GM23338 (cell line): ENCODE measurements at places on chromosomes 5 and 9.

GRCh38 chr9:134378901-134379338, 52.7 kb downstream of the RXRA start:
- H3K27me3 ChIP-seq: no peaks in the 10 kb centered on the region
- no peak overlapping the region for H3K4me3 ChIP-seq
- no peak for DNase-seq

GRCh38 chr9:132575005-132575609, 7.3 kb upstream of the BARHL1 start:
- H3K27me3 ChIP-seq: peaks cover 50% of the 10 kb centered on the region
- H3K4me1 ChIP-seq: peaks cover 7% of the 10 kb centered on the region; the same call in 1 of the 2 replicates
- no peak overlapping the region for H3K27ac ChIP-seq
- no peaks in the 10 kb centered on the region; the same call in 1 of the 2 replicates for H3K36me3 ChIP-seq
- DNase-seq: peak; percentile 94

GRCh38 chr5:161547738-161548486, 1.4 kb upstream of the GABRB2 start:
- no peaks in the 10 kb centered on the region for H3K36me3 ChIP-seq
- H3K27me3 ChIP-seq: peaks cover 78% of the 10 kb centered on the region
- DNase-seq: peak; percentile 48
- H3K27ac ChIP-seq: no peak overlapping the region
- H3K4me3 ChIP-seq: peak overlapping the region; percentile 75

GRCh38 chr9:98807070-98807813, at the start of gene GALNT12:
Gene GALNT12, plus strand, starts transcription at chr9:98807670. Its CDS starts 29 bp downstream, at chr9:98807699.
- H3K36me3 ChIP-seq: no peaks in the 10 kb centered on the region
- H3K4me3 ChIP-seq: peak within 1 kb of the TSS; percentile 74
- H3K27me3 ChIP-seq: peaks cover 27% of the 10 kb centered on the region
- peaks cover 29% of the 10 kb centered on the region for H3K4me1 ChIP-seq
- H3K27ac ChIP-seq: no peak within 1 kb of the TSS

DNA sequence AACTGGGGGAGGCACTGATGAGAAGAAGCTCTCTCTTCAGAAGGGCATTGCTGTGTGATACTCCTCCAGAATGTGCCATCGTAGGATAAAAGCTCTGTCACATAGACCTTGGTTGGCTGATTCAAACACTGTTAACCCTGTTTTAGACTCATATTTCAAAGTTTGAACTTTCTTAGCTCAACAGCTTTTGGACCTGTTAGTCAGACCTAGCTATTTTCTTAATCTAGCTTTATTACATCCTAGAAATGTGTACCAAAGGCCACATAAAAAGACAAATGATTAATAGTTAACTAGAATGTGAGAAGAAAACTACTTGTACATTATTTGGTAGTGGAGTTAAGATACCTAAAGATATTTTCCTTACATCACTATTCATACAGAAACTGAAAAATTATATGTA, 4.3 kb downstream of the RHOBTB3 start:
- H3K27ac ChIP-seq: no peak overlapping the region
- DNase-seq: no peak
- no peaks in the 10 kb centered on the region; the same call in 1 of the 2 replicates for H3K4me1 ChIP-seq
- H3K4me3 ChIP-seq: no peak overlapping the region
- H3K36me3 ChIP-seq: no peaks in the 10 kb centered on the region

DNA sequence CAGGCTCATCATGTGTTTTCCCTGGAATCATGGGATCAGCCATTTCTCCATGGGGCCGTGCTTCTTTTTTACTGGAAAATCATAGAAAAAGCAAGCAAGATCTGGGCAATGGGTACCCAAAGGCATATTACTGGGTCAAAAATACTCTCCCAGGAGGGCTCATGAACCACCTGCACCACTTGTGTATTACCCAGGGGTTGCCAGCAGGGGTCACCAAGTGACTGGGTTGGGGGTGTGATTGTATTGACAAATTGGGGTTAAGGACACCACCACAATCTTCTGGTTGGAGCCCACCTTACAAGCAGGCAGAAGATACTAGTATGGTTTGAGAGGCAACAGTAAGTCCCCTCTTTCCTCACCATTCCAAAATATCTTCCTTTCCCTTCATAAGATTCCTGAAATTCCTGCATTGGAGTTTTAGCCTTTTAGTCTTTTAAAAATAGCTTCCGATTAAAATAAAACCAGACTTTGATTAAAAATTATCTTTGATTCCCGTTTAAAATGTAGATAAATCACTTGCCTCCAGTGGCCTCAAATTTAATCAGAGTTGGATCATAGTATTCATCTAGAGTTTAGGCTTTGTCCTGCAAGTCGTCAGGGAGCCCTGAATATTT, 603.3 kb downstream of the KIF4B start:
- no peaks in the 10 kb centered on the region for H3K36me3 ChIP-seq
- peak; percentile 75 for DNase-seq
- no peak overlapping the region for H3K27ac ChIP-seq
- H3K4me1 ChIP-seq: peaks cover 6% of the 10 kb centered on the region; the same call in 1 of the 2 replicates
- H3K27me3 ChIP-seq: no peaks in the 10 kb centered on the region

DNA sequence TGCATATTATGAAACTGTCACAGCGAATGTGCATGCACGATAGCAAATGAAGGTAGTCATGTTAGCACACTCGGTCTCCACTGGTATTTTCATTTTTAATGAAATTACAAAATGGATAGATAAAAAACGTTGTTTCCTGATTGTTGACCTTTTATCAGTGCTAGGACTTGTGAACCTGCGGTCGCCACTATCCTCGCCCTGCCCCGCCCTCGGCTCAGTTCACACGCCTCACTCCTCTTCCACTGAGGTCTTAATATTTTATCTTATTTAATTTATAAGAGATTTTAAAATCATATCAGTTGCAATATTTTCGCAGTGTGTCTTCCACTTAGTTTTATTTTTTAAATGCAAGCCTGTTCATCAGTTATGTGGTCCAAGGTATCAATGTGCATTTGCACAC, 382.6 kb upstream of the IRX4 start:
- no peaks in the 10 kb centered on the region for H3K4me1 ChIP-seq
- H3K4me3 ChIP-seq: no peak overlapping the region
- H3K36me3 ChIP-seq: no peaks in the 10 kb centered on the region

GRCh38 chr5:8012131-8012977, 143.4 kb downstream of the MTRR start:
- H3K27me3 ChIP-seq: no peaks in the 10 kb centered on the region
- H3K4me3 ChIP-seq: no peak overlapping the region
- H3K27ac ChIP-seq: no peak overlapping the region
- 0 out of 2 replicates have a peak, but pooled peaks cover 7% of the 10 kb centered on the region for H3K4me1 ChIP-seq

DNA sequence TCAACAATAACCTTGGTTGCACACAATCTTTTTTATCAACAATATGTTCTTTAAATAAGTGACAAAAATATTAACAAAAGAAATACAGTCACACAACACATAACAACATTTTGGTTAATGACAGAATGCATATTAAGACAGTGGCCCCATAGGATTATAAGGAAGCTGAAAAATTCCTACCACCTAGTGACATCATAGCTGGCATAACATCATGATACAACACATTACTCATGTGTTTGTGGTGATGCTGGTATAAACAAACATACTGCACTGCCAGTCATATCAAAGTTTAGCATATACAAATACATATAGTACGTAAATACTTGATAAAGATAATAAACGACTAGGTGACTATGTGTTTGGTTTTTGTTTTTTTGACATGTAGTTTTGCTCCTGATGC, 344.8 kb upstream of the POU5F2 start:
- H3K4me1 ChIP-seq: no peaks in the 10 kb centered on the region
- no peak overlapping the region for H3K27ac ChIP-seq
- no peak overlapping the region for H3K4me3 ChIP-seq
- H3K36me3 ChIP-seq: no peaks in the 10 kb centered on the region
- no peak for DNase-seq
- H3K27me3 ChIP-seq: no peaks in the 10 kb centered on the region

GRCh38 chr5:122083535-122083934, 5.5 kb upstream of the LOX start:
- H3K4me3 ChIP-seq: no peak overlapping the region
- H3K36me3 ChIP-seq: no peaks in the 10 kb centered on the region
- H3K4me1 ChIP-seq: peaks cover 7% of the 10 kb centered on the region
- H3K27ac ChIP-seq: no peak overlapping the region

DNA sequence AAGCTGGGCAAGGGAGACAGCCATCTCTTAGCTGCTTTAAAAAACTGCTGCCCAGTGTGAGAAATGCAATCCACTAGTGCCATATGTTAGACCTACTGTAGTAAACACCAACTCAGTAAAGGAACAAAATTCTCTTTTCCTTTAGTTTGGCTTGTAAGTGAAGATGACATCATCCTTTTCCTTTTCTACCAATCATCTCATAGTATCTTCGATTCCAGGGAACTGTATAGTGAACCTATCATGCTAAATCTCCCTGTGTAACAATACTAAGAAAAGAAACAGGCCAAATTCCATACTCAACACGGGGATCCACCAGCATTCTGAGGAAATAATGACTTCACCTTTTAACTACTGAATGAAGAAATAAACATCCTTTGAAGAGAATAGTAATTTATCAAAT, 100.1 kb downstream of the RAPGEF6 start:
- no peaks in the 10 kb centered on the region for H3K27me3 ChIP-seq
- H3K36me3 ChIP-seq: no peaks in the 10 kb centered on the region
- H3K27ac ChIP-seq: no peak overlapping the region
- no peak overlapping the region for H3K4me3 ChIP-seq

DNA sequence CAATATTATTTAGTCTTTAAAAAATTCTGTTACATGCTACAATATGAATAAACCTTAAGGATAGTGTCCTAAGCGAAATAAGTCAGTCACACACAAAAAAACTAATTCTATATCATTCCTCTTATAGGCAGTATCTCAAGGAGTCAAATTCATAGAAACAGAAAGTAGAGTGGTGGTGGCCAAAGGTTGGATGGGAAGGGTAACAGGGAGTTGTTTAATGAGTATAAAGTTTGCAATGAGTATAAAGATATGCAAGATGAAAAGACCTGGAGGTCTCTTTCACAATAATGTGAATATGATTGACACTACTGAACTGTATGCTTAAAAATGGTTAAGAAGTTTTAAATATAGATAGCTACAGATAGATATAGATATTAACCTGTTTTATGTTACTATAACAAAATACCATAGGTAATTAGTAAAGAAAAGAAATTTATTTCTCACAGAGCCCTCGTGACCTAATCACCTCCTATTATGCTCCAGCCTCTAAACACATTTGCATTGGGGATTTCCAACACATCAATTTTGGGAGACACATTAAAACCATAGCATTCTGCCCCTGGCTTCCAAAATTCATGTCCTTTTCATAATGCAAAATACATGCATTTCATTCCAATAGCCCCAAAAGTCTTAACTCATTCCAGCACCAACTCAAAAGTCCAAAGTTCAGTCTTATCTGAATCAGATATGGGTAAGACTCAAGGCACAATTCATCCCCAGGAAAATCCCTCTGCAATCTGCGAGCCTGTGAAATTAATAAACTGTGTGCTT, 93.6 kb downstream of the ATPSCKMT start:
- no peaks in the 10 kb centered on the region for H3K27me3 ChIP-seq
- H3K4me3 ChIP-seq: no peak overlapping the region
- H3K4me1 ChIP-seq: peaks cover 30% of the 10 kb centered on the region
- no peak overlapping the region for H3K27ac ChIP-seq
- no peaks in the 10 kb centered on the region for H3K36me3 ChIP-seq
- no peak for DNase-seq

DNA sequence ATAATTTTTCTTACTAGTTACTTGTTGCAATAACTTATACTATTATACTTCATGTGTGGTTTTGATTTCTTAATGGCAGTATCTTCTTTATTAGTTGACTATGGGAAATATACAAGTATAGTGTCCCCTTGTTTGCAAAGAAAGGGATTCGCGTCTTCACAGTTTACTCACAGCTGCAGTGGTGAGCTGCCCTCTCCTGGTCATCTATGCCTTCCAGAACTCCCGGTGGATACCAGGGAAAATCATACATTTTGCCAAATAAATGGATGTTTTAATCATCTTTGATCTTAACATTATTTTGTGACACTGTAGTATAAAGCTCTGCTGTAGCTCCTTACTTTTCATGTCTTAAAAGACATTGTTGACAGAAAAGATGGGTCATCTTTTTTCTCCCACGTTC, 142.0 kb downstream of the ZCCHC7 start:
- H3K4me3 ChIP-seq: no peak overlapping the region
- peaks cover 20% of the 10 kb centered on the region for H3K4me1 ChIP-seq
- H3K27ac ChIP-seq: no peak overlapping the region
- peak; percentile 67 for DNase-seq

DNA sequence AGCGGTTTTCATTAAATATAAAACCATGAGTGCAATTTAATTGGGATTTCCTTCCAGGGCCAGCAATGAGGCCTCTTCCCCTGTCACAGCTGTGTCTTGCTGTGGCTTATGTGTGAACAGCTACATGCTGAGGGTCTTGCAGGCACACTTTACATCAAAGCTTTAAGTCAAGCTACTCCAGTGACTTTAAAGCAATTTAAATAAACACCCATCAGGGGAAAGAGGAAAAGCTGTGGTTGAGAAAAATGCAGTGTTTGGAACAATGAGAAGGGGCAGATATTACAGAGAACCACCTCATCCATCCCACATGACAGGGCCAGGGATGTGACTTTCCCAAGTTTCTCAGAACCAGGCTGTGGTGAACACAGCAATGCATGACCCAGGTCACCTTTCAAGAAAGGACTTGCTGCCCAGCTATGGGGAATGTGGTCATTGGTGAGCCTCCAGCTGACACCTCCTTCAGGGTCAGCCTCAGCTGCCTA, 115.9 kb upstream of the LPAR1 start:
- DNase-seq: no peak
- no peak overlapping the region for H3K4me3 ChIP-seq
- H3K27ac ChIP-seq: no peak overlapping the region
- H3K4me1 ChIP-seq: no peaks in the 10 kb centered on the region
- no peaks in the 10 kb centered on the region for H3K27me3 ChIP-seq

DNA sequence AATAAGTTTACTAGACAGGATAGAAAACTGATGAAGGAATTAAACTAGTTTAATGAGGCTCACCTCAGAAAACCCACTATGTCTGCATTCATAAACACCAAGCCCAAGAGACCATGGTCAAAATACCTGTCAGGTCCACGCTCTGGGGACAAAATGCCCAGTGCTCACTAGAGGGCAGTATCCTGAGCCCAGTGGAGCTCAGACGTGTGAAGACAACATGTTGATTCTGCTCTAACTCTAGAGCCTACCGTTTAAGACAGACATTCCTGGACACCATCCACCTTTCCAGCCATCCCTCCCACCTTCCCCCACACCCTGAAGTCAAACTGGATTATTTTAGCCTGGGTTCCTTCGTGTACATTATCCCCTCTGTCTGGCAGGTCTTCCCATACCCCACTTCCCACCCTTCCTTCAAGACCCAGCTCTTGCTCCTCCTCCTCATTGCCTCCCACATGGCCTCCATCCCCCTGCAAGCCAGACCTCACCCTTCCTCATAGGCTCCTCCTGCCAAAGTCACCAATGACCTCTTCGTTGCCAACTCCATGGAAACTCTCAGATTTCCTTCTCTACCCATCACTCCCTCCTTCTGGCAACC, 142.3 kb upstream of the FSTL4 start:
- H3K4me3 ChIP-seq: no peak overlapping the region
- H3K27me3 ChIP-seq: no peaks in the 10 kb centered on the region
- peak; percentile 73 for DNase-seq
- H3K4me1 ChIP-seq: no peaks in the 10 kb centered on the region

GRCh38 chr5:180803181-180804128, 849 bp upstream of the MGAT1 start:
- H3K27ac ChIP-seq: peak overlapping the region; percentile 96
- peak; percentile 77 for DNase-seq
- no peaks in the 10 kb centered on the region for H3K27me3 ChIP-seq
- H3K4me1 ChIP-seq: peaks cover 33% of the 10 kb centered on the region
